ENCODE measurements at places on chromosomes 2 and 18.

DNA sequence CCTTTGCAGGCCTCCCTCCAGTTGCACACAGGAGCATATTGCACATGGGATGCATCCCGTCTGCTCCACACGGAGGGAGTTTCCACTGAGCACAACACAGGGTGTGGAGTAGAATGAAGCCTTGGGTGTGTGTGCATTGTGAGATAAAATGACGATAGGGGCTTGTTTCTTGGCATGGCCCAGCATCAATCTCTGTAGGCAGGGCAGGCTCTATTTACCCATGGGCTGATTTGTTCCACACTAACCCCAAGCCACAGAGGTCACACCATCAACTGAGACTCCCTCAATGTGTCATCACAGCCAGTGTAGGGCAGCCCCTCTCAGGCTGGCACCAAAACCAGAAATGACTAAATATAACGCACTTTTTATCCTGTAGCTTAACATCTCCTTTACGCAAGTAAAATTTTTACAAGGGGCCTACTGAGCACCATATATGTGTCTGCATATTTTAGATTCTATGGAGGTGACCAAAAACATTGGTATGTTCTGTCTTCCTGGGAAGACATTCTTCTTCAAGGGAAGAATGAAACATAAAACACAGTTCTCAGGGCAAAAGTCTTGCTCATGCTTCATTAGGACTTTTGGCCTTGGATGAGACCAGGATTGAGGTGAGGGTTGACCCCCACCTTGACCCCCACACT, 2.7 kb upstream of the GKN1 start:
- DNase-seq = peak; percentile 95

GRCh38 chr2:128326346-128326745, 7.7 kb upstream of the HS6ST1 start:
- DNase-seq = no peak

DNA sequence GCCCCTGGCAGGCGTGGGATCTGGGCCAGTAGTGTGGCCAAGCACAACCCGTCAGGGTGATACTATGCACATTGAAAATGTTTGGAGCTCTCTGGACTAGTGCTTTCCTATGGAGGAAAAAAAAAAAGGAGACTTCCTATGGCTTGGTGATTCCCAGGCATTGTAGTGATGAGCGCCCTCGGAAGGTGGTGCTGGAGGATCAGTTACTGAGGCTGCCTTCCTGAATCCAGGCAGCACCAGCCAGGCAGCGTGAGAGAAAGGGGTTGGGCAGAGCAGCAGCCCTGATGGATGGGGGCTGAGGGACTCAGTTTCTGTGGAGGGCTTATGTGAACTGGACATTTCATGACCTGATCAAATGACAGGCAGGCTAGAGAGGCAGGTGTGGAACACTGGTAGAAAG, 70.9 kb downstream of the CHRNA1 start:
- DNase-seq = no peak

GRCh38 chr18:61894751-61895524, 2.1 kb upstream of the RNF152 start:
- DNase-seq = no peak

- no peak for DNase-seq
Measured at GRCh38 chr2:100412881-100413321, 4.6 kb downstream of the CHST10 start.

GRCh38 chr2:206418968-206419367, 24.4 kb upstream of the ADAM23 start:
- no peak for DNase-seq

DNA sequence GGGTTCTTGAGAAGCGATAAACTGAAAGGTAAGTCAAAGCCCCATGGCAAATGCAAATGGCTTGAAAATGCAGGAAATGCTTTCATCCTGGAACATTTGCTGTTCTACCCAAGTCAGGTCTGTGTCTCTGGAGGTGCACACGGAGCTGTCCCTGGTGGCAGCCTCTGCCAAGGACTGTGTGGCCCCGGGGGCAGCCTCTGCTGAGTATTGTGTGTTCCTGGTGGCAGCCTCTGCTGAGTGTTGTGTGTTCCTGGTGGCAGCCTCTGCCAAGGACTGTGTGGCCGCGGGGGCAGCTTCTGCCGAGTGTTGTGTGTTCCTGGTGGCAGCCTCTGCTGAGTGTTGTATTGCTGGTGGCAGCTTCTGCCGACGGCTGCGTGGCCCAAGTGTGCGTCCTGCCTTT, 135.6 kb upstream of the ALKAL2 start:
- DNase-seq = no peak

DNA sequence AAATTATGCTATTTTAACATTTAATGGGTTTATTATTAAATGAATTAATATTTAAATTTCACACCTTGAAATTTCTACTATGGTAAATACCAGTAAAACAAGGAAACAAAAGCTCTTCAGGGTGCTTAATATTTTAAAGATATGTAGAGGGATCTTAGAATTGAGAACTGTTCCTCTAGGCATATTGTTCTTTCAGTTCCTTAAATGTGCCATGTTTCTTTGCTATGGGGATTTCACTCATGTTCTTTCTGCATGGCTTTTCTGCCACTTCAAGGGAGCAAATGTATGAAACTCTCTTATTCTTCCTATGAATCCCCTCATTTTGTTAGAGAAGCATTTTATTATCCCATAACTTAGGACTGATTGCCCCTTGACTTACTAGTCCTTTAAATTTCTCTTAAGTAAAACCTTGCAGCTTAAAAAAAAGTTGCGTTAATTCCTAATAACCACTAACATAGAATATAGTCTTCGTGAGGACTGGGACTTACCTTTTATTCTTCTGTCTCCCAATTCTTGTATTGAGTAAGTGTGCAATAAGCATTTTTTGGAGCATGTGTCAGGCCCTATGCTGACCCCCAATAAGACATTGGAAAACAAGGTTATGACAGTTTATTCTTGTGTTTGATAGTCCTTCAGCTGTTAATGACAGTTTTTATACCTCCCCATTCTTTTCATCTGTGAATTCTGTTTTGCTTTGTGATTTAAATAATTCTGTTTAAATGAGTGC, 95.7 kb downstream of the BIRC6 start:
- DNase-seq = no peak

GRCh38 chr2:167191588-167191987, 303.3 kb downstream of the XIRP2 start:
- DNase-seq = no peak

DNA sequence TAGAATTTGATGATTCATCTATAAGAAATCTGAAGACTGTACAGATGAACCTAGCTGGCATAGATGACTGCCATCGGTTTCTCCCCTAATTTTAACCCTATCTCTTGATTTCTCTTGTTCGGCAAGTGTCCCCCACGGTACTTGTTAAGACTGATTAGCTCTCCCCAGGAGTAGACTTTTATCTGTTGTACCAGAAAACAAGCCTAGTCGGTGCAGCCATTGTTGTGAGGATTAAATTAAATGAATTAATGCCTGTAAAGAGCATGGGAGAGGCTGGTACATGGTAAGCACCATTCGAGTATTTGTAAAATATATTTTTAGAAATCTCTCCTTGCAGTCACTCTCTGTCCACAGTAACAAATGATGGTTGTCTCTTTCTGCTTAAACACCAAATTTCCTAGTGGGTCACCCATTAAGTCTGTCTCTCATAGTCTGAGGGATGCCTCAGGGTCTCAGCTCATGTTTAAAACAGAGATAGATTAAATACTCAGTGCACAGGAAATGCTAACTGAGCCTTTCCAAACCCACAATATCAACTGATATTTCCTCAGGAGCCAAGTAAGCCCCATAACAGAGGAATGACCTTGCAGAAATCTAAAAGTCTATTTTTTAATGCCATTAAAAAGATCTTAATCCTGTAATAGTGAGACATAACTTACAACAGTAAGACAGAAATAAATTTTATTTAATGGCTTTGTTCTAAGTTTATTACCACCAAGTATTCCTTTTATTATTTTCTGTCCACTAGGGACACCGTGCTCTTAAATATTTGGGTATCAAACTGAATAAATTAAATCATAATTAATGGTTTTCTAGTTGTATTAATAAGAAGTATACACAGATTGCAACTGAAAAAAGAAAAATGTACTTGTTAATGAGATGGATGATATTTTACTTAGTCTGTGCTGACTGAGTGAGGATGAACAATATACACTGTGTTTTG, 2.9 kb upstream of the B4GALT6 start:
- no peak for DNase-seq

DNA sequence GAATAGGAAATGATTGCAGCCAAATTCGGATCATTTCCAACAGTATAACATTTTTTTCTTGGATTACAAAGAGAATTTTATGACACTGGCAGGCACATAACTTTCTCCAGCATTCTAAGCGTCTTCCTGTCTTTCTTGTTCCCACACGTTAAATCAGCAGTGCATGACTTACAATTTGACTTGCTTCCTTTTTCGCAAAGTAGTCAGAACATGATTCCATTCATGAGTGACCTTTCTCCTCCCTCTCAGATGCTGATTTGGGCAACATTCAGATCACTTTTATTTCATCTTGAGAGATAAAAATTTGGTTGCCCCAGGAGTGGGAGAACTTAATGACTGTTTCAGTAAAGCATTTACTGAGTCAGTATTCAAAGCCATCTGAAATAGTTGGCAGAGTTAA, 858.7 kb upstream of the ACVR2A start:
- peak; percentile 22 for DNase-seq

GRCh38 chr18:55510809-55511208, 77.2 kb downstream of the TCF4 start:
- DNase-seq = peak; percentile 87

Measured in astrocyte of the spinal cord (primary cell).